Right hindlimb (tissue), 1 donor: ENCODE measurements at places on chromosomes 1 and 21.
A peak's percentile ranks its signal among the peaks of the same experiment; 100 is the strongest.

DNA sequence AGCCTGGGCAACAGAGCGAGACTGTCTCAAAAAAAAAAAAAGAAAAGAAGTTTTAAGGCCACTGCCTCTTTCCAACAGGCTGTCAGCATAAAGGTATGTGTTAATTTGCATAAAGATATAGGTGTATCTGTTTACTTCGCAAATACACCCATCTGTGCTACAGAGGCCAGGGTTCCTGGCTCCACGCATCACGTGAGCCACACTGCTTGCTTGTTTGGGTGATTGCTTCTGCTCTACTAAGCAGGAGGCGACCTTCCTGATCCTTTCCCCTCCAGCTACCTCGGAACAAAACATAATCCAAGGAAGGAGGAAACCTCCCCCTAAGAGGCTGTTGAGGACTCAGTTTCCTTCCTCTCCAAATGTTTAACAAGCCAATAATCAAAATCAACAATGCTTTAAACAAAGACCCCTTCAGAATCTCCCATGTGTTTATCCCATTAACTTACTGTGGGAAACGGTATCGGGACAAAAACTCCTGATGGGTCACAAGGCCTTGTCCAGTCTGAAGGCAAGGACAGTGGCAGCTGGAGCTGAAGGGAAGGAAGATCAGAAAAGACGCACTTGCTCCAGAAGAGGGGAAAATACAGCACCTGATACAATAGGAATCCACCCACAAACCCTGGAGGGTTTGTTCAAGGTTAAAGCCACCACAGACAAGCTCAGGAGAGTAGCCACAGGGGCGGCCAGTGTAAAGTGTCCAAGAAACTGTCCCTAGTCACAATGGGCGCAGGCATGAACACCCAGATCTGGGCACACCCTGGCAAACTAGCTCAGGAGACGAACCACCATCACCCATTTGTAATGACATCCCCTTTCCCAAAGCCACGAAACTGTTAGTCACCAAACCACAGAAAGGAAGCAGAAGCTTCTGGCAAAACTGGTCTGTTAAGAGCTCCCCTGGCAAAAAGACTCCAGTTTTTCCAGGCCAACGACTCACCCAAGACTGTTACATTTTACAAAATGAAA is 17.2 kb downstream of the CTNNBIP1 start:
- DNase-seq, result no peak

- DNase-seq, result peak; percentile 17
These were observed 7.5 kb upstream of the FNDC5 start for GRCh38 chr1:32878183-32878582.

- peak; percentile 79 for DNase-seq
These were observed 12.1 kb upstream of the GJB5 start for GRCh38 chr1:34742667-34743270.

DNA sequence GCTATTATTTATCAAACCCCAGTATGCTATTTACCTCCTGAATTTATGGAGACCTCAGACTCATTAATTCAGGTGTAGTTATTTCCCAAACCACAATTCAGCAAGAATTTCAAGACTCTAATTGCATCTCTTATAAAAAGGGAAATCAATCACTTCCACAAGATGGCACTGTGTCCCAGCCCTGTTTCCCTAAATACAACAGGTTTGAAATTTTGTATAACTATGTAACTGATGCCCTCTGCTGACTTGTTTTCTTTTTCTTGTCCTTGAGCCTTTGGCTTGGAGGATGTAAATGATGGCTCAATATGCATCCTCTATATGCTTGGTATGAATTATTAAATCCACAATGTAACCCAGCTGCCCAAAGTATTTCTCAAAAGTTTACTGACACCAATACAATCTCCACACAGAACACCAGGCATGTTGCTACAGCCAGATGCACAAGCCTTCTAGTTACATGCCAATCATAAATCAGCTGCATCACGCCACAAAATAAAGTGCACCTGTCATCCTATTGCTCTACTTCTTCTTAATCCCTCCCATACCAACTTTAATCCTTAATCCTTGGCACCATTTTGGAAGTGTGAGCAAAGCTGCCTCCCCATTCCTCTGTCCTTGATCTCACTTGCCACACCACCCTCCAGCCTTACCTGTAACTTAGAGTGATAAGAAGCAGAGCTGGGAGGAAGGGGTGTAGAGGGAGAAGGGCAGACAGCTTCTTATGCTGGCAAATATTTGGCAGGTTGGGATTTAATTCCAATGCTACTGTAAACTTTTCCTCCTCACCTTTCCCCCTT is 9.0 kb downstream of the C1orf105 start:
- DNase-seq, result no peak

- DNase-seq, result no peak
These were observed 53.6 kb downstream of the KCNAB2 start for GRCh38 chr1:6099297-6099696.

DNA sequence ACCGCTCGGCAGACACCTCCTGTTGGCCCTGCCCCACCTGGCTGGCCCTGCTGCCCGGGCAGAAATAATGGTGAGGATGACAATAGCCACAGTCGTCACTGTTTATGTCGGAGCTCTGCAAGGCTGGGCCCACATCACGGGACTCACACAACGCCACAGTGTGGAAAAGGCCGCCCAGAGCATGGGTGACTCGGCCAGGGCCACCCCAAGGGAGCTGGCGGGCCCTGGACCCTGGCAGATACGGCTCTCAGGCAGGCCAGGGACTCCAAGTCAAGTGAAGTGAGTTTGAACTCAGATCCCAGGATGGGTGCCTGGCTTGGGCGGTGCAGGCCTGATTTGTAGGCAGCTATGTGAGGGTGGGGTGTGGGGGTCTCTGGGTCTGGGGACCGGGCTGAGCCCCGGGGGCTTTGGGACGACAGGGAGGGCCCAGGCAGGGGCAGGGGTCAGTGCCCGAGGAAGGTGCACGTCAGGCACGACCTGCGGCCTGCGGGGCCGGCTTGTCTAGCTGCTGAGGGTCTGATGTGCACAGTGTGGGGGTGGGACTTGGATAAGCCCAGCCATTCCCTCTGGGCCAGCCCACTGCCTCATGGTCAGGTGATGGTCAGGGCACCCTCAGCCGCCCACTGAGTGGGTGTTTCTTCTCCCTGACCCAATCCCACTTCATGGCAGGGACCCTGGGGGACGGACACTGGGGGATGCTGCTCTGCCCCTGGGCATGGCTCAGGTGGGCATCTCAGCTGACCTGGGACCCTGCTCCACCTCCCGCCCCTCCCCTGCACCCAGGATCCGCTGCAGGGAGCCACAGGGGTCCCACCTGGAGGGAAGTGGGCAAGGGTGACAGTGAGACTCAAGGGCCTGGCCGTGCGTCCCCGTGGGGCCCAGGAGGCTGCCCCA is 1.0 kb downstream of the RNF223 start:
- DNase-seq, result no peak

- no peak for DNase-seq
These were observed 306.9 kb downstream of the ASTN1 start for GRCh38 chr1:176857632-176858031.

GRCh38 chr1:93526431-93526830 is 78.5 kb downstream of the FNBP1L start:
- DNase-seq, result no peak

GRCh38 chr1:90149101-90149500 is 154.2 kb downstream of the ZNF326 start:
- no peak for DNase-seq

GRCh38 chr1:178724728-178725465 is at the start of gene RALGPS2:
Gene RALGPS2 (plus strand): TSS chr1:178725244. CDS start chr1:178776765, 51,521 bp downstream.
- peak; percentile 90 for DNase-seq

GRCh38 chr1:232166942-232167341 is 463.0 kb downstream of the SIPA1L2 start:
- DNase-seq, result no peak

DNA sequence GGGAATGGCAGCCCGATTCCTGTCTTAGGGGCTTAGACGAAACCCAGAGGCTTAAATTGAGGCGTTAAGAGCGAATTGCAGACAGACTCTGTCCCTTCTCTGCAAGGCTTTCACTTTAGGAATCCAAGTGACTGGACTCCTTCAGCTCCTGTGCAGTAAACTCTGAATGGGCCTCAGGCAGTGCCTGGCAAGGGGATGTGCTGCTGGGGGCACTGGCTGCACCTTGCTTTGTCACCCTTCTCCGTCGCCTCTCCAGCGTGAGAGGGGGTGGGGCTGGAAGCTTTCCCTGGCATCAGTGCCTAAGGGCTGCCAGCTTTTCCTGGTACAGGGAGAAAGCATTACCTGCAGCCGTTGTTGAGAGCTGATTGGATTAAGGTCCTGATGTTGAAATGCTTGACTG is 39.9 kb upstream of the NFASC start:
- no peak for DNase-seq

- no peak for DNase-seq
These were observed 403.4 kb downstream of the NTNG1 start for GRCh38 chr1:107544285-107544684.

GRCh38 chr1:118998171-118998570 is 10.0 kb upstream of the TBX15 start:
- DNase-seq, result no peak

- DNase-seq, result no peak
These were observed 40.8 kb downstream of the F5 start for GRCh38 chr1:169545472-169545871.

DNA sequence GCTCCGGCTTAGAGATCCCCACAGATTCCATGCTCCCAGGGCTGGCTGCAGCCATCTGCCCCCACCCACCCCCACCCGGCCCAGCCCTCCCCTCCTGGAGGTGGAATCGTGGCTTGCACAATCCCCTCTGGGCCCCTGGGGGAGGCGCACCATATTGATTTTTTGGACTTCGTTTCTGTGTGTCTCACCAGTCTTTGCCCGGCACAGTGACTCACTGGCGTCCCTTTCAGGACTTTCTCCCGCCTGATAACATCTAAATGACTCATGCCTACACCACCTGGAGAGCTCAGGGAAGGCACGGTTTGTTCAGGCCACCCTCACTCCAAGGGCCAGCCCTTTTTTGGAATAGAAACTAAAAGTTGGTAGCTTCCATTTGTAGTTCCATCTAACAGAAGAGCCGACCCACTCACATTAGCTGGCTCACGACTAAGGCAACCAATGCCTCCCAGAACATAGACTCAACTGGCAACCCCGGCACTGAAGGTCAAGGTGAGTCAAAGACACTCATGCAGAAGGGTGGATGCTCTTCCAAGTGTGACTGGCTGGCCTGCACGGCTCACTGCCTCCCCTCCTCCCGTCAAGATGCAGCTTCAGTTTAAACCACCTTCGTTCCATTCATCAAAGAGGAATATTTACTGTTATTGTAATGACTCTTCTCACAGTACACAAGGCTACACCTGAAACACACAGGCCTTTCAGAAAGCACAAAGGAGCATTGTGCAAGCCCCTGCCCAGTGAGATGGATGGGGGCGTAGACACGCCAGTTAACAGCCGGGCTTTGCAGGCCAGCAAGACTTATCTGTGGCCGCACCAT is 18.1 kb upstream of the ETS2 start:
- no peak for DNase-seq

DNA sequence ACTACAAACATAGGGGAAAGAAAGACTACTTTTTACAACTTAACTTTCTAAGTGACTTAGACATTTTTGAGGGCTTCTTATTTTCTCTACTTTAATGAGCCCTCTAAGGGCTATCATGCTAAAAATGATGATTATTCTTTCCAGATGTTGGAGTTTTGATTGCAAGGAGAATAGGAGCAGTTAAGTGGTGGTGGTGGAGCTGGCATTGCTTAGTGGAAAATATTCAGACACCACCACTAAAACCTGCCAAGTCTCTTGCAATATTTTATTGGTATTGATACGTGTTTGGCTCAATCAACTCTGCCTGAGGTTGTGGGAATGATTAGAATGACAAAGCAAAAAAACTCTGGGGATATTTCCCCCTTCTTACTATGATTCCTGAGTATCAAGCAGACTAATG is 82.6 kb upstream of the PTGFR start:
- peak; percentile 67 for DNase-seq

- DNase-seq, result no peak
These were observed 57.0 kb downstream of the GPR161 start for GRCh38 chr1:168079761-168080160.

GRCh38 chr1:67700220-67700619 is 15.2 kb downstream of the GADD45A start:
- no peak for DNase-seq

GRCh38 chr1:23422941-23423340 is 1.6 kb downstream of the TCEA3 start:
- DNase-seq, result peak; percentile 59

DNA sequence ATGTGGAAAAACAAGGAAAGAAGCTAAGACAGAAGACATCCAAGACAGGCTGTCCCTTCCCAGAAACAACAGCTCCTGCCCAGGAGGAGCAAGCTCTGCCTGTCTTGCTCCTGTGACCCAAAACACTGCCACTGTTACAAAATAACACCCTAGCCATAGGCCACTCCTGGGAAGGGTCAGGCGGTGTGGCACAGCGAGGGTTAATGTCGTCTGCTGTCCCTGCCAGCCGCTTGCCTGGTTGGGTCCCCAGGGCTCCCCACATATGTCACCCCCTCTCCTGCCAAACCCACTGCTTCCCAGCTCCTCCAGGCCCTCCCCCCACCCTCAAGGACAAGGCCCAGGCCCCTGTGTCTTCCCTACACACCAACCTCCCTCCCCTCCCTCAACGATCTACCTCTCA is 3.9 kb upstream of the NHLH1 start:
- DNase-seq, result peak; percentile 6

DNA sequence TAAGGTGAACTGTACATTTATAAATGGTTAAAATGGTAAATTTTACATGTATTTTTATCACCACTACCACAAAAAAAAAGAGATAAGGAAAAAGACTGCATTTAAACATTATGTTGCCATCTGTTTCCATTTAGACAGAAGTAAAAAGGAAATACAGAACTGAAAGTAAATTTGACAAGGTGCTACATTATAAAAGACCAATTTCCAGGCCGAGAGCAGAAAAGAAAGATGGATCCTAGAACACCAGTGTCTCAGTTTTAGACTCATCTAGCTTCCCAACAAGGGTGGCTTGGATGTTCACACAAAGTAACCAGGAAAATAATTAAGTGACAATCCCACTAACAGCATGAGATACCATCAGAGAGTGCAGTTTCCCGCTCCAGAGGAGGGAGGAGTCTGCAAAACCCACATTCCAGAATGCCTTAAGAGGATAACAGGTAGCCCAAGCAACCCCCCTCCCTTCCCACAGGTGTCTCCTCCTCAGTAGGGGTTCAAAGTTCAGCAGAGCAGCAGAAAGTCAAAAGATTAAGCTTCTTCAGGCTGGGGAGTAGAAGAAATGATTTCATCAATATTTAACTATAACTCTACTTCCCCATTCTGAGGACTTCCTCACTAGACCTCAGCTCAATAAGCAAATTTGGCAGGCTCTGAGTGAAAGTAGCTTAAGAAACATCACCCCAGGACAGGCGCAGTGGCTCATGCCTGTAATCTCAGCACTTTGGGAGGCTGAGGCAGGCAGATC is 11.8 kb downstream of the TPM3 start:
- no peak for DNase-seq

DNA sequence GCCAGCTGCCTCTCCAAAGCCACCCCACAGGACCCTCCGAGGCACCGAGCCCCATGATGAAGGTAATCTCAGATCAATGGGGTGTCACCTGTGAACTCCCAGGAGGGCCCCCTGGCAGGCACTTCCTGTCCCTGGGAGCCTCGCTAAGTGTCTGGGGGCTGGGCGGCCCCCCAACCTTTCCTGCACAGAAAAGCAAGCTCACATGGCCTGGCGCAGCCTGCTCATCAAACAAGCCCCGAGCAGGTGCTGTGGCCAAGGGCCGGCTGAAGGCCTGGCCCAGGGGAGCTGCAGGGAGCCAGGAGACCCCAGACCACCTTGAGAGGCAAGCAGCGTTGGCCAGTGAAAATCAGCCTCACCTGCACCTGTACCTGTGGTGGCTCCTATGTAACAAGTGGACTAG is 2.9 kb downstream of the RIPK4 start:
- DNase-seq, result peak; percentile 17

GRCh38 chr1:13732971-13733667 is 33.1 kb downstream of the PRDM2 start:
- DNase-seq, result no peak
